ENCODE measurements at places on chromosomes 6 and 20. TPM values are rescaled to one million over a fixed set of nuclear protein-coding genes. Genes with fewer than 3 reads are reported as not detected.

The PSORS1C2 gene
- 0.33 TPM for total RNA-seq

The FRK gene
- total RNA-seq: 2.7 TPM

The MUC22 gene
- not detected for total RNA-seq

The BMP7 gene
- 0.49 TPM for total RNA-seq

The ALDH8A1 gene
- total RNA-seq: 0.70 TPM

The HLA-DPA1 gene
- not detected for total RNA-seq

The HSPA12B gene
- 0.14 TPM for total RNA-seq
